NCI-H2029 (cell line): ENCODE measurements at places on chromosomes 3 and 15.

- no peak for DNase-seq
Measured at GRCh38 chr15:82804575-82804949, 1.3 kb downstream of the FSD2 start.

DNA sequence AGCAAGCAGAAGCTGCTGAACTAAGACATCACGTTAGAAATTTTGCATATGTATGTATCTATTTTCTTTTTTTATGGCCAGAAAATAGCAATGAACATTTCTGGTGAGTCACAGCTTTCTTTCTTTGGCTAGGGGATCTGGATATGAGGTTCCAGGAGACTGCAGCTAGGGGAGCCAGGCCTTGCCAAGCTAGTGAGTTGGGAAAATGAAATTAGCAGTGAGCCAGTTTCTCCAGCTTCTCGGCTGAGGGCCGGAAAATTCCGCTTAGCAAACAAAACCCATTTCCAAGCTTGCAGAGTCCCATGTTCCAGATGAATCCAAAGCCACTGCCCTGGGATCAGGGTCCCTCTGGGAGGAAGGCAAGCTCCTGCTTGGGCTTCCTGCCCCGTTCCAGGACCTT, 137.6 kb downstream of the SRGAP3 start:
- DNase-seq = no peak

DNA sequence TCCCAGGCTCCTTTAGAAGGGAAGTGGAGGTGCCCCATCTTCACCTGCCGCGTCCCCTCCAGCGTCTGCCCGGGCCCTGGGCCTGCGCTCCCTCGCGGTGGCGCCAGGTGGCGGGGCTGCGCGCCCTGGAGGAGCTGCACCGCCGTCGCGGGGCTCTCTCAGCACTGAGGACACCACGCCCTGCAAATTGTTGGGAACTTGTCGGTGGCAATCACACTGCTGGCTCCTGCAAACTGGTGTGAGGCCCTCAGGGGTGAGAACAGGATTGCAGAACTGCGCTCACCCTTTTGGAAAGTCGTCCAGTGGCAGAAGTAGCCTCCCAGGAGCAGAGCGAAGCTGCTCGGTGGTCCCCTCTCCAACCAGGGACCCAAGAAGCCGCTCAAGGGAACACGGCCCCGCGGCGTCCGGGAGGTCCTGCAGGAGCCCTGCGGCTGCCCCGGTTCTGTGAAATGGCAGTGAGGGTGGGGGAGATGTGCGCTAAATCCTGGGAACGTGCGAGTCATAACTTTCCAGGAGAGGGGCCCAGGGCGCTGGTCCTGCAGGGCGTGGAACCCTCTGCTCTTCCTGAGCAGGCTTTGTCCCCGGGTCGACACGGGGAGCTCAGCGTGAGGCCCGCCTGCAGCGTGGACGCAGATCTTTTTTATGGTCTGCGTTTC, 995 bp upstream of the LRRK1 start:
- no peak for DNase-seq

GRCh38 chr15:57582090-57582489, 9.6 kb upstream of the MYZAP start:
- no peak for DNase-seq

DNA sequence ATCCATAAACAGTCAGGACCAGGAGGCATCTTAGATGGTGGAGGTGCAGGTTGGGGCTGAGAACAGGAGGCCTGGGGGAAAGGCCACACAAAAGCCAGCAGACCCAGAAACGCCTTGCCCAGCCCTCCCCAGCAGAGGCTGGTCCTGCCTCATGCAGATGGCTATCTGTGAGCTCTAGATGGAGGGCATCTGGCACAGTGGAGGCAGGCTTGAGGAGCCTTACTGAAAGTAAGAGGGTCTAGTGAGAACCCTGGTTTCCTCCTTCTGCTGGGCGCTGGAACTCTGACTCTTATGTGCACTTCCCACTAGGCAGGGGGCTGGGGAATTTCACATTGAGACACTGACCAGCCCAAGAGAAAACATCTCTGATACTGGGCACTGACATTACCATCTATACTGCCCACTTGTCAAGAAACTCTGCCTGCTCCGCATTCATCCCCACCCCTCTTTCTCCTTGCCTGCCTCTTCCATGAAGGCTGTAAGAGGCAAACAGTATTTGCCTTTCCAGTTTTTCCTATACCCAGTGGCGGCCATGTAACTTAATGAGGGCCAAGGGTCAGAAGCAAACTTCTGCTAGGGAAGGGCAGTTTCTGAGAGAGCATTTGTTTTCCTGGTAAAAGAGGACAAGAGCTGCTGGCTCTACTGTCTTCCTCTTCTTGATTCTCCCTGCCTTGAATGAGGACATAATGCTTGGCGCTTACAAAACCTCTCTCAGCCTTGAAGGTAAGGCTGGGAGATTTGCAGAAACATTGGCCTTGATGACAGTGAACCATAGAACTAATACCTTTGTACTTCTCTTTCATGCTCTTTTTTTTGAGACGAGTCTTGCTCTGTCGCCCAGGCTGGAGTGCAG, 4.4 kb upstream of the SCN5A start:
- no peak for DNase-seq

DNA sequence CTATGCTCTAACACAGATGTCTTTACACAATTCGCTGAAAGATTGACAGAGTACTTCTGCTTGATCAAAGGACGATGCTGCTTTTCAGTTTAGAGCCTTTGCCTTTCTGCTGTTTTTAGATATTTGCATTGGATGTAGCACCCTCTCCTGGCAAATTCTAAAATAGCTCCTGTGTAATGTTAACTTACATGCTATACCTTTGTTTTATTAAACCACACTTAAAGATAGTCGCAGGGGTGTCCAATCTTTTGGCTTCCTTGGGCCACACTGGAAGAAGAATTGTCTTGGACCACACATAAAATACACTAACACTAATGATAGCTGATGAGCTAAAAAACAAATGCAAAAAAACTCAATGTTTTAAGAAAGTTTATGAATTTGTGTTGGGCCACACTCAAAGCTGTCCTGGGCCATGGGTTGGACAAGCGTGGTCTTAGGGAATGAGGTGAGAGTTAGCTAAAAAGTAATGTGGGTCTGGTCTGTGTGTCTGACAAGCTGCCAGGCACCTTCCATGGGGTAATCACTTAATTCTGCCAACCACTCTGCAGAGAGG, 62.9 kb downstream of the ATG7 start:
- DNase-seq = peak; percentile 27

DNA sequence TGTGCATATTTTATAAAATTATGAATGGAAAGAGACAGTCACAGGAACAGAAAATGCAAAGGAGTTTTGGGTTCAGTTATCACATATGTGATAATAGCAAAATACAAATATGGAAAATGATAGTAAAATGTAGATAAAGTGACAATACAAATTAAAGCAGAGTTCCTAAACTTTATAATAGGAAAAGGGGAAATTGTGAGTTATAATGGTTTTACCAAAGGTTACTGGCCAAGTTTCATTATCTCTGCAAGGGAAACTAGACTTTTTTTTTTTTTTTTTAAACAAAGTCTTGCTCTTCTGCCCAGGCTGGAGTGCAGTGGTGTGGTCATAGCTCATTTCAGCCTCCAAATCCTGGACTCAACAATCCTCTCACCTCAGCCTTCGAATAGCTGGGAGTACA, 228.7 kb upstream of the CGNL1 start:
- no peak for DNase-seq

DNA sequence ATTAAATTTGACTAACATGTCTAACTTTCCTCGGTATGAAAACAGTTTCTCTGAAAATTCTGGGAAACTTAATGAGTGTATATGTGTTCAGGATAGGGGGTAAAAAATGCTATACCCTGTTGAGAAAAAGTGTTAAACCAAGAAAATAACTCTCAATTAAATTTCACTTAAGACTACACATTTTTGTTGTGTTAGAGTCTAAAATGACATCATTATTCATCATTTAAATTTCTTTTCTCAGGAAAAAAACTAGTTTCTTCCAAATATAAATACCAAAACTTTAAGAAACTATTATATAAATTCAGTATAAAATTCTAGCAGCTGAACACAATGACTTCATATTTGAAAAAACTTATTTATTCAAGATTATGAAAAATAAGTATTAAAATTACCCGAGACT, 52.2 kb downstream of the ZNF148 start:
- no peak for DNase-seq

DNA sequence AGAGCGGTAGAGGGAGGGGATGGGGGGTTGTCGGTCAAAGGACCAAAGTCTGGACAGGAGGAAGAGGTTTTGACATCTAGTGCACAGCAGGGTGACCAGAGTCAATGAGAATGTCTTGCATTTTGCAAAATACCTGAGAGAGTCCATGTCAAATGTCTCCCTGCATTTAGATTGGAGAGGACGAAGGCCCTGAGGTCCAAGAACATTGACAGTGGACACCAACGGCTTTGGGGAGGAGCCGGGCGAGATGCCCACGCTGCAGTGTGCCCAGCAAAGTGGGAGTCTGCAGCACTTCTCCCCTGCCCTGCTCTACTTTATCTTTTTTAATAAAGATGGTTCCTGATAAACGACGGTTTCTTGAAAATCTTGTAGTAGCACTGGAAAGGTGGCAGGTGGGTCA, 67.4 kb upstream of the TAMM41 start:
- no peak for DNase-seq

DNA sequence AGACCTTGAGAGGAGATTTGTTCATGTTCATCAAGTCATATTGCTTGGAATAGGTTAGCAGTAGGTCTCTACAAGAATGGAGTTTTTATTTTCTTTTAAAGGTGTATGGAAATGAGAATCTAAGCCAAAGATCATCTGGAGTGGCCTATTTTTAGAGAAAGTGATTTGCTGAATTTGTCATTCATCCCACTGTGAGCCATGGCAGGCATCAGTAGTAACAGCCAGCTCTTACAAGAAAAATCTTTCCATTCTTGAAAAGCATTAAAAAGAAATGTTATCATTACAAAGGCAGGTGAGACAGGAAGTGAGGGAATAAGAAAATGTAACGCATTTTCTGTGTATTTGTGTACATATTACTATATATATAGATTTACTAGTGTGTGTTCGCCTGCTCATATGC, 29.6 kb downstream of the STAC start:
- no peak for DNase-seq

- no peak for DNase-seq
Measured at GRCh38 chr3:9121366-9122001, 128.0 kb downstream of the SRGAP3 start.

- no peak for DNase-seq
Measured at GRCh38 chr3:42681361-42682038, 3.8 kb upstream of the KLHL40 start.

DNA sequence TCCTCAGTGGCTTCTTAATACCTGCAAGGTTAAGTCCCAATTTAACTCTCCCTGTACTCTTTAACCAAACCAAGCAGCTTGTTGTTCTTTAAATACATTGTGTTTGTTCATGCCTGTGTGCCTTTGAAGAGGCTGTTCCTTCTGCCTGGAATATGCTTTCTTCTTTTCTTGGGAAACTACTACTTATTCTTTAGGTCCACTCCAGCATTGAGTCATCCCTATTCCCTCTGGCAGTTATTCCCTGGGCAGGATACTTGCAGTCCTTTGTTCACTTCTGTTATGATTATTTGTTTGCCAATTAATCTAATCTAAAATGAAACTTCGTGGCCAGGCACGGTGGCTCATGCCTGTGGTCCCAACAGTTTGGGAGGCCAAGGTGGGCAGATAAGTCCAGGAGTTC, 139.3 kb downstream of the ZNF609 start:
- DNase-seq = no peak

GRCh38 chr3:22016197-22016596, 265.2 kb upstream of the ZNF385D start:
- no peak for DNase-seq

DNA sequence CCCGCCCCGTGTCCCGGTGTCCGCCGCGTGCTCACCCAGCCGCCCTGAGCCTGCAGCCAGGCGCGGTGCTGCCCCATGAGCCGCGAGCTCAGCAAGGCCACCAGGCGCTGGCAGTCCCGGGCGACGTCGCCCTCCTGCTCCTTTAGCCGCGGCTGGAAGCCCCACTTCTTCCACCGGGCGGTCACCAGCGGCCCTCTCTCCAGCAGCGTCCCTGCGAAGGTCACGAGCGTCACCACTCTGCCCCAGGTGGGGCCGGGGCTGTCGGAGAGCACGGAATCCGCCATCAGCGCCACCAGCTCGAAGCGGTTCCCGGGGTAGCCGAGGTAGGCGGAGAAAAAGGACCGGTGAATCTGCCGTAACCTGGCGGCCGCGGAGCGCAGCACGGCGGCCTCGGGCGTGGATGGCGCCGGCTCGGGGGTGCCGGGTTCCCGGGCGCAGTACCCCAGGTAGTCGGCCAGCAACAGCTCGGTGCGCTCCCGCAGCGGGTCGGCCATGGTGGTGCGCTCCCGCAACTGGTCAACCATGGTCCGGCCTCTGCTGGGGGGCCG, 298 bp downstream of the BCL2L10 start:
- DNase-seq = peak; percentile 3

DNA sequence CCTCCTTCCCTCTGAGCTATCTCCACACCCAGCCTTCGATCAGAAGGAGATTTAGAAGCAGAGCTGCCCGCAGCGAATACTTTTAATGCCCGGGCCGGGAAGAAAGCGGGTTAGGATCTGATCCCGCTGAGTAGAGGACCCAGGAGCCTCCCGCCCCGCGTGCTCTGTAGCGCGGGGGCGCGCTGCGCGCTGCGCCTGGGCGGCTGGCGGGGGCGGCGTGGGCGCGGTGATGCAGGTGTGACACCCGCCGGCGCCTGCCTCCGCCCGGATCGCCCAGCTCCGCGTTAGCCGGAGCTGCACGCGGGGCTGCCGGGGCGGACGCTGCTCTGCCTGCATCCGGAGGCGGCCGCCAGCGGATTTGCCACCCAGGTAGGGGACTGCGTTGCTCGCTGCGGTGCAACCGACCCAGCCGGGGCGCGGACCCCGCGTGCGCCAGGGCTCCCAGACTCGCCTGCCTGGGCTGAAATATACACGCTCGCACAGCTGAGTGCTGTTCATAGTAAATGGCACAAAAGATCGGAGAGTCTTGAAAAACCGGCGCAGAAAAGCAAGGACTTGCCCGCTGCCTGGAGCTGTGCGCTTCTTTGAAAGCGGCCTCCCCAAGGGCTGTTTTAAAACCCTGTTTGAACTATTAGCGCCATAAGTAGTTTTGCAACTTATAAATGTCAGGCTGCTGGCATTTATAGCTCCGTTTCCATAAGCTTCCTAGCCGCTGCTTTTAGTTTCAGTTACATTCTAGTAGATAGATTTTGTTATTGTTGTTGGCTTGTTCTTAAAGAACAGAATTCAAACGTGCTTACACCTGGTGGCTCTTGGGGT, at the start of gene SV2B:
SV2B (plus strand) TSS at position 263 of the 819 bp plus-strand sequence. CDS start 126,007 bp downstream, outside the sequence.
- DNase-seq = peak; percentile 51

DNA sequence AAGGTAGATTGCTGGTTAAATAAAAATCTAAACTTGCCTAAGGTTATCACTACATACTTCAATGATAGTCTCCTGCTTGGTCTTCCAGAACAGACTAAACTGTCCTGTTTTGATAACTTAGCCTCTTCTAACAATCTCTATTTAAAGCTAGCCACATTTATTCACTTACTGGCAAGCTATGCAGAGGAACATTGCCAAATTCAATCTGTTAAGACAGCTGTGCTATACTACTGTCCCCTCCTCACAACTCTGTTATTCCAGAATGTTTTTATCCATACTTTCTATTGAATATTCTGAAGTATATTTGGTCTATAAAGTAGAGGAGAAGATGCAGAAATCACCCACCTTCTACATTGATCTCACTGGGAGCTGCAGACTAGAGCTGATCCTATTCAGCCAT, 594.0 kb upstream of the CCDC54 start:
- no peak for DNase-seq

GRCh38 chr15:98866511-98866910, 141.1 kb downstream of the PGPEP1L start:
- DNase-seq = no peak
